Lower lobe of right lung (tissue), 2 donors: ENCODE measurements at places on chromosomes 12 and 14. TPM values are rescaled to one million over a fixed set of nuclear protein-coding genes. Genes with fewer than 3 reads are reported as not detected.

GRCh38 chr12:24255920-24256665 lies 306.6 kb upstream of the SOX5 start:
- no peak overlapping the region for H3K27ac ChIP-seq
- H3K4me1 ChIP-seq, result no peaks in the 10 kb centered on the region
- no peak for DNase-seq

- H3K27ac ChIP-seq, result no peak overlapping the region
- no peaks in the 10 kb centered on the region for H3K4me1 ChIP-seq
- H3K27me3 ChIP-seq, result no peaks in the 10 kb centered on the region
- H3K4me3 ChIP-seq, result no peak overlapping the region
- H3K36me3 ChIP-seq, result no peaks in the 10 kb centered on the region
These were observed 67.3 kb upstream of the EGLN3 start for GRCh38 chr14:34018125-34018524.

DNA sequence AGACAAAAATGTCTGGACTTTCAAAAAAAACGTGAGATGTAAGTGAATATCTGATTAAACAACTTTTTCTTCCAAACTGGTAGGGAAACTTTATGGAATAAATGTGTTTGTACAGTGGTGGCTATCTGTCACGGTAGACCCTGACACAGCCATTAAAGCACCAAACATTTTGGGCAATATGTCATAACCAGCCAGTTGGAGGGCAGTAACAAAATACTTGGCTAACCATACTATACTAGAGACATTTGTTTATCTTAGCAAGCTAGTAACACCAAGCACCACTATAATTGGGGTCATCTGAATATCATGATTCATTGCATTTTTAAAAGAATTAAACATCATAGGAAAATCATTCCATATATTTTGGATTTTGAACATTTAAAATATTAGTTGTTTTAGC lies 6.0 kb upstream of the MYF6 start:
- H3K27me3 ChIP-seq, result no peaks in the 10 kb centered on the region
- no peak overlapping the region for H3K4me3 ChIP-seq
- no peaks in the 10 kb centered on the region for H3K36me3 ChIP-seq

DNA sequence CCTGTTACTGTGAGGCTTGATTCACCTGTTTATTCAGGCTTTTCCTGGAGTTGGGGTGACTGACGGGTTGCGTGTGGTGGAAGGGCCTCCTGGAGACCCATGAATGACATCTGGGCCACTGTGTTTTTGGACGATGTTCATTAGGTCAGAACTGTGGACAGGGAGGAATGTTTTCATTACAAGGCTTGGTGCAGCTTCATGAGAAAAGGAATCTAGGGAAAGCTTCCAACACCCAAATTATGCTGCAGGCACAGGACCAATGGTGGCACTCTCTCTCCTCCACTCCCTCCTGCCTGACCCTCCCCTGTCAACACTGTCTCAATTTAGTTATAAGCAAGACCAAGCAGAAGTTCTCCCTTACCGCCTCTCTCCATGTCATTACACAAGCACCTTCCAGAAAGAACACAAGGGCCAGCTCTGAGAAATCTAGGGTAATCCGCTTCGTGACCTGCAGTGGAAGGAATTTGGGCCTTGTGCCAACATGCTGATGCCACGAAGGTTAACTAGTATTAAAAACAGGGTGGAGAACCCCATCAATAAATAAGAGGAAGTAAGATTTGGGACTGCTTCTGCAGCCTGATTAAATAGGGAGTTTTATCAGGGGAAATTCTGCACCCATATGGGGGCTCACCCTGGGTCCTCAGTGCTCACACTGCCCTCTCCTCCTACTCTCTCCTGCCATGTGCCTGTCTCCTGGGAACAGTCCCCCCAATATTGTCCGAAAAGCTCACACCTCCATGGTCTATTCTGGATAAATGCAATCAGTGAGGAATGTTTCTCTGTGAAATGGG lies 200.3 kb downstream of the KTN1 start:
- DNase-seq, result peak; percentile 53
- H3K27me3 ChIP-seq, result no peaks in the 10 kb centered on the region
- no peaks in the 10 kb centered on the region for H3K36me3 ChIP-seq
- H3K27ac ChIP-seq, result peak overlapping the region; percentile 13
- H3K4me3 ChIP-seq, result no peak overlapping the region
- H3K4me1 ChIP-seq, result peaks cover 14% of the 10 kb centered on the region

The PRB3 gene
- total RNA-seq, result not detected

The RDH12 gene
- 0.38 TPM for total RNA-seq
